ENCODE measurements at places on chromosomes 16 and 17.

DNA sequence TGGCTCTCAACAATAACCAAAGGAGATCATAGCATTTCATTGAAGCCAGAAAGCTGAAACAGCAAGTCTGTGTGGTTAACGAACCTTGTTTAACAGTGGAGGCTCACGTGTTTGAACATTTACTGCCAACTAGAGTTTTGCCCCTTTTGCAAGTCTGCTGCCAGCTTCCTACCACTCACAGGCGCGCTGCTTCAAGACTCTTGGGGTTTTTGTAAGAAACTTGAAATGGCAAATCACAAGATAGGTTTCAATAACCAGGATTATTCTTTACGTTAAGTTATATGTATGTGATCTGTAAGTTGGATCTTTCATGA lies 1.2 kb downstream of the SNTB2 start:
- DNase-seq: no peak

- DNase-seq: no peak
Measured at GRCh38 chr16:22762486-22762885, 51.5 kb upstream of the HS3ST2 start.

DNA sequence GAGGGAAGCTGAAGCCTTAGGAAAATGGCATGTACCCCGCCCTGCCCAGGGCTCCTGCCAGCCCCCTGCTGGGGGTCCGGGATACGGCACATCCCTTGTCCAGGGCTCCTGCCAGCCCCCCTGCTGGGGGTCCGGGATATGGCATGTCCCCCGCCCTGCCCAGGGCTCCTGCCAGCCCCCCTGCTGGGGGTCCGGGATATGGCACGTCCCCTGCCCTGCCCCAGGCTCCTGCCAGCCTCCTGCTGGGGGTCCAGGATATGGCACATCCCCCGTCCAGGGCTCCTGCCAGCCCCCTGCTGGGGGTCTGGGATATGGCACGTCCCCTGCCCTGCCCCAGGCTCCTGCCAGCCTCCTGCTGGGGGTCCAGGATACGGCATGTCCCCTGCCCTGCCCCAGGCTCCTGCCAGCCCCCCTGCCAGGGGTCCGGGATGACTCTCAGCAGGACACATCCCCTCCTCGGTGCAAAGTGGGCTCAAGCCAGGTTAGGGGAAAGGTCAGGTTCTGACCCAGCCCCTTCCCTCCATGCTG lies 43.2 kb downstream of the RPH3AL start:
- DNase-seq: peak; percentile 87

DNA sequence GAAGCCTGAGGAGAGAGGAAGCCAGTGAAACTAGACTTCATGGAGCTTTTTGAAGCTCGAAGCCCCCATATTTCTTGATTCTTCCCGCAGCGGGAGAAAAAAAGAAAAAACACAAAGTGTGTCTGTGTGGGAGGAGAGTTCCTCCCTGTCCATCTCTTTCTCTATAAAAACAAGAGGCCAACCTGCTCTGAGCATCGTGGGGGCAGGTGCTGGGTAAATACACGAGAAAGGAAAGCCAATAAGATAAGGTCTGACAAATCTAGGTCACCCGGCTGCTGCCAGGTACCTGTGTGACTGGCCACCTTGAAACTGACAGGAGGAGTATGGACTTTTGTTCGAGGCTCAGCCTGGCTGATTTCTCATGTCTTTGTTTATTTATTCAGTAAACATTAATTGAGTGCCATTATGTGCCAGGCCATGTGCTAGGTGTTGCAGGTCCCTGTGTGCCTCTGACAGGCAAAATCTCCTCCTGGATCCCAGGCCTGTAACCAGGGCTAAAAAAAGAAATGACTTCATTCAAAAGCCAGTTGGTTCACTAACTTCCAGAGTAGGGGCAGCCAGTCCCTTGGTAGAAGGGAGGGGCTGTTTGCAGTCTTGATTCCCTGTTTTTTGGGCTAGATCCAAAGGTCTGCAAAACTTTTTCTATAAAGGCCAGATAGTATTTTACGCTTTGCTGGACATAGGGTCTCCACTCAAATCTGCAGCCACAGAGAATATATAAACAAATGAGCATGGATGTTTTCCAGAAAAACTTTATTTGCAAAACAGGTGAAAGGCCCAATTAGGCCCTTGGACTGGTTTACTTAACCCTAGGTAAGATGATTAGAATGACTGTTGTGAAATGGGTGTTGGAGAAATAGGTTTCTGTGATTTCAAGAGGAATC lies 35.6 kb downstream of the YPEL2 start:
- no peak for DNase-seq

- DNase-seq: no peak
Measured at GRCh38 chr16:80656711-80657150, 115.9 kb downstream of the DYNLRB2 start.

DNA sequence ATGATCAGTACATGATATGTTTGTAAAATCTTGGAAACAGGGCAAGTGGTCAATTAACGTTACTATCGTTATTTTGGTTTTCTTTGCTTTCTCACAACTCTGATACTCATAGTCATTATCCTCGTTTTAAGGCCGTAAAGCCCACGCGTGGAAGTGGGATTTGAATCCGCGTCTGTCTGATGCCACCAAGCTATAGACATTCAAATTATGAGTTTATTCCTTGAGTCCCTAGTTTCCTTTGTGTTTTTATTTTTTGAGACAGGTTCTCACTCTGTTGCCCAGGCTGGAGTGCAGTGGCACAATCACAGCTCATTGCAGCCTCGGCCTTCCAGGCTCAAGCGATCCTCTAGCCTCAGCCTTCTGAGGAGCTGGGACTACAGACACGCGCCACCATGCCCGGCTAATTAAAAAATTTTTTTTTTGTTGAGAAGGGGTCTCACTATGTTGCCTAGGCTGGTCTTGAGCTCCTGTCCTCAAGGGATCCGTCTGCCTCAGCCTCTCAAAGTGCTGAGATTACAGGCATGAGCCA lies 1.0 kb downstream of the DCTN5 start:
- DNase-seq: no peak

DNA sequence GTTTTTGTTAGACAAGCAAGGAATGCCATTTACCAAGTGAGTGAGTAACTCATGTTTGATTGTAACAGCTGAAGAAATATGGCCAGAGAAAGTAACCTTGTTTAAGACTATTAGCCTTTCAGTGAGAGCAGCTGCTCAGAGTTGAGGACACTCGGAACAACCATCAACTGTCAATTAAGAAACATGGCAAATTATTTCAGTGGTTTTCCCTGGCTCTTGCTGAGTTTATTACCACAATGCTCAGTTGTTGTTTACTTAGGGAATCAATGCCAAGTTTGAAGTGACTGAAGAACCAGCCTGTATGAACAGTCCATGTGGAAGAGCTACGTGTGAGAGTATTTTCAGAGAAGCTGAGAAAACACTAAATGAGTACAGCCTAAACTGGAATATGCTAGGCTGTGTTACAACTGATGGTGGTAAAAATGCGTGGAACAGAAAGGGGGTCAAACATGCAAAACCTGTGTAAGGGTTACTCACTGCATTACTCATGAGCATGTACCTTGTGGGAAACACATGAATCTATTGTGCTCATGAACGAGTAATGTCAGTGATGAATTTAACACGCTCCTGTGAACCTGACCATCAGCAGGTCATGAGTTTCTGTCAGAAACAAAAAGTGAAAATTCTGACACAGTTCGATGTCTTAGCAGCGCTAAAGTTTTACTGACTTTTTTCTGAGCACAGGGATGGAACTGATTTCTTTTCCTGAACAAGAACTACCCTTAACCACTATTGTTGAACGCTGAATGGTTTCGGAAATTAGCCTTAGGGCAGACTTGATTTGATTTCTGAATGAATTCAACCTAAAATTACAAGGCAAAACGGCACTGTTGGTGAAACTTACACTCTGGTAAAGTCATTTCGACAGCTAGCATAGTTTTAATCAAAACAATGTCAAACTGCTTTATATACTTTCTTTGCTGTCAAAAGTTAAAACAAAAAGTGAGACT lies 33.5 kb downstream of the GNA13 start:
- no peak for DNase-seq

DNA sequence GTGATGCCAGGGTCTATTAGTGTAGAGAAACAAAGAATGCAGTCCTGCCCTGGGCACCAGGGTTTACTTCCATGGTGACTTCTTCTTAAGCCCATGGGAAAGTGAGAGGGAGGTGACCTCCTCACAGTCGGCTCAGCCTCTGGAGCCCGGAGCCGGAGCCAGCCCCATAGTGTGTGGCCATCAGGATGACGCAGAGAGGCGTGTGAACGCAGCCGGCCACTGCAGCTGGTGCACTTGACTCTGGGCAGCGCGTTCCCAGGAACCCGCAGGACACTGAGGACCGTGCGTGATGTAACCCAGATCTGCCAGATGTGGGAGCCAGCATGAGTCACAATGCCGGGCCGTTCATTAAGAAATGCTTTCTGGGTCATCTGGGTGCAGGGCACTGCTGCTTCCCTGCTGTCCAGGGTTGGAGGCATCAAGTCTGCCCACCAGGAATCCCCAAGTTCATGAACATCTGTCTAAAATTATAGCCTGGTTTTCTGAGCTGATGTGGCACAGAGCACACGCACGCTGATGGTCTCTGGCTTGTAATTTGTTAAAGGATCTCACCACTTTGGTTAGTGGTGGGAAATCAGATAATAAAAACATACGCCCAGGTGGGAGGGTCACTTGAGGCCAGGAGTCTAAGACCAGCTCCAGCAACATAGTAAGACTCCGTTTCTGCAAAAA lies 114.1 kb downstream of the PITPNC1 start:
- peak; percentile 72 for DNase-seq

GRCh38 chr16:12580809-12581208 lies 222.9 kb downstream of the CPPED1 start:
- DNase-seq: no peak

- no peak for DNase-seq
Measured at GRCh38 chr17:79890706-79891105, 51.5 kb upstream of the CBX4 start.

- no peak for DNase-seq
Measured at GRCh38 chr17:75668489-75668888, 1.4 kb downstream of the SAP30BP start.

GRCh38 chr16:23509441-23509754 lies 896 bp downstream of the GGA2 start:
- no peak for DNase-seq

GRCh38 chr17:63032142-63032541 lies 66.1 kb downstream of the TANC2 start:
- DNase-seq: no peak

All from ecto neural progenitor cell (in vitro differentiated cells).